ENCODE measurements at places on chromosomes 6 and 20. TPM values are rescaled to one million over a fixed set of nuclear protein-coding genes. Genes with fewer than 3 reads are reported as not detected.

GRCh38 chr6:16948396-16948795 is 153.5 kb upstream of the STMND1 start:
- DNase-seq: no peak

DNA sequence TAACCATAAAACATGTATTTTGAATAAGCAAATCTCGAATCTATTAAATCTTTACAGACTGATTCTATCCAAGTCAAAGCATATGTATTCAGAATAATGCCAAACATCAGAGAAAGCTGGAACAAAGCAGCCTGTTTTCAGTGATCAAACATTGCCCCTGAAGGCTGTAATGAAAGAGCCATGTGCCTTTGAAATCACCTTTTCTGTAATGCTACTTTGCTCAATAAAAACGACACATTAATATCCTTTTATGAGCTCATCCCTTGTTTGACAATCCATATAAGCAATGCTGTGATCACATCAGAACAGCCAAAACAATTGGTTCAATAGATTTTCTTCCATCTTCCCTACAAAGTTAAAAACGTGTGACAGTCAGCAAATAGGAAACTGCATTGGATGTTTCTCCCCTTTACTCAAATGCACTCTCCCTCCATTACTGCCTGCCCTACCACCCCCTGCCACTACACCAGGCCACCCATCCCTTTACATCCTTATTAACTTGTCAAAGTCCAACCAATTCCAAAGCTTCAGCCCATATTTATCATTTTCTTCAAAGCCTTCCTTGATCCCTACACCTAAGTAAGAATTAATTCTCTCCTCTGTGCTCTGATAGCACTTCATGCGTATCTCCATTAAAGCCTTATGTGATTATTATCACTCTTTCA is 42.0 kb downstream of the THEMIS start:
- no peak for DNase-seq

IL17A gene
- 0.22 TPM for total RNA-seq

GRCh38 chr6:161370880-161371279 is 97.0 kb upstream of the AGPAT4 start:
- DNase-seq: peak; percentile 71

MYB gene
- 66.1 TPM for total RNA-seq

- DNase-seq: no peak
Observed at GRCh38 chr20:1854246-1854645, 41.0 kb upstream of the SIRPA start.

DNA sequence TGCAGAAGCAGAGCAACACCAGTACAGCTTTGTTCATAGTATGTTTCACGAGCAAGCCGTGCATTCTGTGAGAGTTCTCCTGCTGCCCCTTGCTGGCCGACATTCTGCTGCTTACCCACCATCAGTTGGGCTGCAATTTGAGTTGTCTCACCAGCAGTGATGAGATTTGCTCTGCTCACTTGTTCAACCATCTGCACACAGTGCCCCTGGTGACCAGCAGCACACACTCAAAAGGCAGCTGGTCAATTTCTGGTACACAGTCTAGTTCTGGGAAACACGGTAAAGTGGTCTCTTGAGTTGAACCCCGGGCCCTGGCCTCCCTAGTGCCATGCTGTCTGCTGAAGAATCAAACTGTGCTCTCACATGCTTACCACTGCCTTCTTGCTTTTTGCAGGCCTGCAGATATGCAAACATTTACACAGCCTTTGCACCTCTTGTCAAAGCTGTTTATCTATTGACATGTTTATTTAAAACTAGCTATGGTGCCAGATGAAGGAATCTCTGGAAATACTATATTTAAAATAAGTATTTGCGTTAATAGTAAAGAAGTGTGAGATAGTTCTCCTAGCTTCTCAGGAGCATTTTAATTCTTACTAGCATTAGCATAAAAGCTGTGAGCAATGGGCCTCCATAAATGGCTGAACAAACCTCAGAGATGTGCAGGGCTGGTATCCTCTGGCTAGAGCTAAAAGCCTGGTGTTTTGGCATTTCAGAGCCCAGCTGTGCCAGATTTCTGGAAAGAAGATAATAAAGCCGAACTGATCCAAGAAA is 234.3 kb downstream of the ARHGAP18 start:
- no peak for DNase-seq

GRCh38 chr6:166318227-166318626 is 10.0 kb upstream of the PRR18 start:
- DNase-seq: no peak

DNA sequence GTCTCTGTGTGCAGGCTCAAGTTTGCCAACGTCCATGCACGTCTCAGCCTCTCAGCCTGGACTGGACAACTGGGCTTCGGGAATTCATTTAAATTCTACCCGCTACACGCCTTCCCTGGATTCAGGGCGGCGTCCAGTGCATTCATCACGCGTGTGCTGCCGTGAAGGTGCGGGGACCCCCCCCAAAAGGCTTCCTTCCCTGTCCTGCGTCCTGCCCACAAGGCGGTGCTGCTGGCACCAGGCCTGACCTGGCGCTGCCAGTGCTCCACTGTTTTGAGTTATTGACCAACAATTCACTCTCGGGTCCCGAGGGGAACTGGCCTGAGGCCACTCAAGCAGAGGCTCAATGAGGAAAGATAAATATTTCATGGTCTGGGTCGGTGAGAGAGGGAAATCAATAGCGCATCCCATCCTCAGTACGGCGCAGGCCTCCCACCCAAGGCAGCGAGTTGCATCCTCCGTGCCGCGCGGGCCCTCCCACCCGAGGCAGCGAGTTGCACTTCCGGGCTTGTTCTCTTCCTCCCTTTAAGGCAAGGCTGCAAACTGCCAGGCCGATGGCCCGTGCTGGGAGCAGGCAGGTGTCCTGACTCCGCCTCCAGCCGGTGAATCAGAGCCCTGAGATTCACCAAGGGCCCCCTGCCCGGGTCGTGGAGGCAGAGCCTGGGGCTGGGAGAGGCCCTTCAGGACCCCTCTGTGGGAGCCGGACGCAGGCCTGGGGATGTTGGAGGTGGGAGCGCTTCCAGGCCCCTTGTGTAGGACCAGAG is 22.8 kb upstream of the BHLHE23 start:
- peak; percentile 62 for DNase-seq

ENPP1 gene
- total RNA-seq: 1.0 TPM

GRCh38 chr20:31663838-31664695 is 26.4 kb downstream of the COX4I2 start:
- no peak for DNase-seq

STMND1 gene
- total RNA-seq: not detected

GRCh38 chr6:25404693-25405169 is 125.6 kb downstream of the CARMIL1 start:
- DNase-seq: no peak

- DNase-seq: no peak
Observed at GRCh38 chr6:35015996-35016395, 125.1 kb downstream of the TCP11 start.

DNA sequence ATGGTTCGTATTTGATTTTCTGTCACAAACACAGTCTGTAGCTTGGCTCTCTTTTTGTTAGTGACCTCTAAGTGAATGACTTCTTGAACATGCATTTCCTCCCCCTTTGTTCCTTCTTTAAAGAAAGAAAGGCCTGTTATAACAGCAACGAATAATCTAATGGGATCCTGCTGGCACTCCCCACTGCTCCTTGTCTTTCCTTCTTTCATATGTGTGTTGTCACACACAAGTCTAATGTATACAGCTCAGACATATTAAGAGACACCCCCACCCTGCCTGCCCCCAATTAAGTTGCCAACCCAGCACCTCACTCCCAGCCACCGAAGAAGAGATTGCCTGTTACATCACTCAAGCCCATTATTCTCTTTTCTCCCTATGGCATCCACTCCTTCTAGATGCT is 4.9 kb upstream of the SAMD5 start:
- no peak for DNase-seq

TP53TG5 gene
- total RNA-seq: not detected

ELOVL2 gene
- total RNA-seq: not detected

DNA sequence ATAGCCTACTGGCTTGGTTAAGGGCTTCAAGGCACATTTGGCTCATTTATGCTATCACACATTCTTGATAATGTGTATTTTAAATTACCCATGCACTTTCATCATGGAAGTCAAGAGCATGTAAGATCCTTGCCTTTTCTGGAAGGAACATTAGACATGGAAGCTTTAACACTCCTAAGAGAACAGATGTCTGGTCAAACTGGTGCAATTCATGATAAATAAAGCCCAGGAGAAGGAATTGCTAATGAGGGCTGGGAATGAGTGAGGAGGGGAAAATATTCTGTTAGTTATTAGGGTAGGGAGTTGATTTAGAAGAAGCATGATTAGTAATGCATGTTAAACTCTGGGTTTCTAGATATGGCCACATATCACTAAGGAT is 688.6 kb upstream of the CITED2 start:
- no peak for DNase-seq

DNA sequence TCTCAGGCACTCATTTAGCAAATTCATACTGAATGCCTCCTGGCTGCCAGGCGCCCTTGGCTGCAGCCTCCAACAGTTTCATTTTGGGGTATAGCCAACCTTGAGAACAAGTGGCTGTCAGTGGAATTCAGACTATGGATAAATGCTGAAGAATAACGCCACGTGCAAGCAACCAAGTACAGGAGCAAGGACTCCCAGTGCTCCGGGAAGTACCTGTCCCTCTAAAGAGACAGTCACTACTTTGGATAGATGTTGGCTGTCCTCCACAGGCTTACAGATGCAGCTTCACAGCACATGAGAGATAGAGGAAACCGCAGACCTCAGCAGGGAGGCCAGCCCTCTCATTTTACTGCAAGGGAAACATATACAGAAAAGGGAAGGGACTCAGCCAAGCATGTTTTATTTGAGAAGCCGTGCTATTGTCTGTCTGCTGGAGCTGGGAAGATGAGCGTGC is 658.2 kb downstream of the PTPRT start:
- no peak for DNase-seq

BTN1A1 gene
- not detected for total RNA-seq

DNA sequence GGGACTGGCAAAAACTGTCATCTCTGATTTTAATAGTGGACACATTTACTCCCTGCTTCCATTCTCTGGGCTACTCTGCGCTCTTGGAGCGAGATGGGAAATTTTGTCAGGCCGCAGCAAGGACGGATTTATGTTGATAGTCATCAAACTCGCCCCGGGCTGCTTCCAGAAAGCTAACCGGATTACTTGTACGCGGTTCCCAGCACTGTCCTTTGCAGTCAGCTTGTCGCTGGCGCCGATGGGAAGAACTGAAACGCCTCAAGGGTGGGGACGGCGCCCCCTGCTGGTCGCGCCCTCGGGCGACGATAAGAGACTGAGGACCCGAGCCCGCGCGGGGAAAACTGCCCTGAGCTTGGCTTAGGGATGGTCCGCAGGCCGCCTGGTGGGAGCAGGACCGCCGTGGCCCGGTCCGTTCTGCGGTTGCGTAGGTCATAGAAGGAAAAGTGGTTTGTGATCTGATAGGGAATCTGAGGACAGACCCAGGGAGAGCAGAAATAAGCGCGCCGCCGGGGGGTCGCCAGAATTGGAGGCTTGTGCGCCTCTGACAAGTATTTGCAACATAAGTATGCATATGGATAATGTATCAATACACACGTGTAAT is 984 bp upstream of the ABT1 start:
- DNase-seq: peak; percentile 88

SRSF3 gene
- total RNA-seq: 498 TPM

- no peak for DNase-seq
Observed at GRCh38 chr20:53598140-53599043, 4.8 kb upstream of the ZNF217 start.

CD83 gene
- 31.4 TPM for total RNA-seq

GRCh38 chr6:148166339-148166968 is 176.2 kb upstream of the SASH1 start:
- no peak for DNase-seq

ZNF311 gene
- 0.28 TPM for total RNA-seq

DNA sequence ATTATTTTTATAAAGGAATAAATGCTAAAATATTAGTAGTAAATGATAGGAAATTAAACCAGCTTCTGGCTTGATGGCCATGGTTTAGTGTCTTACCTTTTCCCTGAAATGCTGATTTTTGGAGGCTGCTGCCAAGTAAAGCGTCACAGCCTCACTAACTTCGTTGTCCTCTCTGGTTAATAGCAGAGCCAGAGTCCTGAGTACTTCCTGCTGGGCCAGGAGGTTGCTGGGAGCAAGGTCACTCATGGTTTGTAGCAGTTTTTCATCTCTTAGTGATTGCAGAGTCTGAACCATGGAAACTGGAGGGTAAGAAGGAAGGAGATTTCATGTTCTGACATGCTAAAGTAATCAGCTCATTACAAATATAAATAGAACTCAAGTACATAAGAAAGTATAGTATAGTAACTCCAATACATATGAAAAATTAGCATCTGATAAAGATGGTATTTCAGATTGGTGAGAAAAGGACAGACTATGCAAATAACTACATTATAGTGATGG is 26.5 kb upstream of the ARMH2 start:
- no peak for DNase-seq

Data from natural killer cell treated with Interleukin-12 subunit alpha and Interleukin-12 subunit beta and Interleukin-15 and Interleukin-18, amount 100 ng/mL, for 72 hours (primary cell).